ENCODE measurements at places on chromosomes 4 and X. TPM values are rescaled to one million over a fixed set of nuclear protein-coding genes. Genes with fewer than 3 reads are reported as not detected.
A peak's percentile ranks its signal among the peaks of the same experiment; 100 is the strongest.

DNA sequence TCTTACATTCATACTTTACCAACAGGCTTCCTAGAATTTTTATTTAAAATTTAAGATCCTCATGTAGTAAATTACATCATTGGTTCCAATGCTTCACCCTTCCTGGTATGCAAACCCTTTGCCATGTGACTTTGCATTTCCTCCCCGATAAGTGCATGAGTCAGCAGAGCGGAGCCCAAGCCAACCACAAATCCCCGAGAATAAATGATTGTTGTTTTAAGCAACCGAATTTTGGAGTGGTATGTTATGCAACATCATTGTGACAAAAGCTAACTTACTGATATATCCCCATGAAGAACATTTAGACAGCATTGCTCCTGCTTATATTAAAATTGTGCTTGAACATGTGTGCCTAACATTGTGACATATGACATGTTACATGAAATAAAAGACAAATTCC is 199.4 kb upstream of the DDX53 start:
- no peak for DNase-seq

DNA sequence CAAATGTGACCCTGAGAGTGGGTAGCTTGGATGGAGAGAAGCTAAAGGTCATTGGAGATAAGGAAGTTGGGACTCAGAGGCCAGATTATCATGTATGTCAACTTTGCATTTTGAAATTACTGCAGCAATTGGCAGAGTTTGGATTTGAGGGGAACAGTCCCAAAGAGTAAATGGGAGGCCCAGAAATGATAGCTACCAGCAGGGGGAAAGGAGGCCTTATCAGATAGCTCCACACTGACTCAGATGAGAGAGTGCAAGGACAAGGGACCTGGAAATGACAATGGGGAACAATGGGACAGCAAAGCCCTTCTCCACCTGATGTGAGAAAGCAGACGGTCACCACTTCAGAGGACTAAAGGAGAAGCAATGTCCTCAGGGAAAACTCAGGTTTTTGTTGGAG is 201.5 kb upstream of the JADE1 start:
- no peak for DNase-seq

- no peak for DNase-seq
Measured at GRCh38 chr4:156778606-156779005, 193.0 kb downstream of the PDGFC start.

GRCh38 chr4:181323061-181323460 is 920.1 kb upstream of the TENM3 start:
- no peak for DNase-seq

DNA sequence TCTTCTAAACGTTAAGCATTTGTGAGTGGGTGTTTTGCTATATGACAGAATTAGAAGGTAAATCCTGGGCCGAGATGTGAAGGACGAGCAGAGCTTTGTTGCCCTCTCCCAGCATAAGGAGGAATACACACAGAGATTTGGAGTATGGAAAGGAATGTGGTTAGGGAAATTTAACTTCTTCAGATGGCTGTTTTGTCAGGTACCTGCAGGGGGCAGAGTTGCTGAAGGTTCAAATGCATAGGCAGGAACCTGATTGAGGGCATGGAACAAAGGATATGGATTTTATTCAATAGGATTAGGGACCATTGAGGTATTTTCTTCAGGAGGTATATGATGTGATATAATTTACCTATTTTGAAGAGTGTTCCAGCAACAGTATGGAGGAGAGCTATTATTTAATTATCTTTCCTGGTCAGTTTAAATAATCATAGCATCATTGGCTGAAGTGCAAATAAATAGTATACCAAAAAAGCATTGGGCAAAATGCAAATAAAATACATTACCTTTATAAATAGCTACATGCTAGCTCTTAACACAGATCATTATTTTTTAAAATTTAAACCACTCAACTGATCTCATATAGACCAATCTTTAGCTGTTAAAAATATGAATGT is 143.6 kb downstream of the SLIT2 start:
- DNase-seq: peak; percentile 6

DNA sequence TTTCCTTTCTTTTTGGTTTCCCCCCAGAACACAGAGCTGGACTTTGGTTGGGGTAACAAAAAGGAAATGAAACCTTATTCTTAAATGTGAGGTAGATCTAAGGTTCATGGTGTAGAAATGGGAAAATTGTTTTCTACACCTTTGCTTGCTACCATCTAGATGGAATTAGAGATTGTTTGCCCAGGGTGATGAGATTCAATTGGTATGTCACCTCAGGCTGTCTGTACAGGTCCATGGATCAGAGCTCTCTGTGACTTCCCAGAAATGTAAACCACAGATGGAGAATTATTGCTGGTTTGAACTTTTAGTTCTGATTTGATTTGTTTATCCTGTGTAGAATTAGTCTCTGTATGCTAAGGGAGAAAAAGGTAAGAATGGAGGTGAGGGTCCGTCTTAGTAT is 146.7 kb downstream of the PCDH7 start:
- no peak for DNase-seq

GRCh38 chr4:82864336-82864979 is 26.5 kb downstream of the SEC31A start:
- peak; percentile 23 for DNase-seq

- peak; percentile 91 for DNase-seq
Measured at GRCh38 chr4:1726146-1726934, 5.0 kb downstream of the TACC3 start.

DNA sequence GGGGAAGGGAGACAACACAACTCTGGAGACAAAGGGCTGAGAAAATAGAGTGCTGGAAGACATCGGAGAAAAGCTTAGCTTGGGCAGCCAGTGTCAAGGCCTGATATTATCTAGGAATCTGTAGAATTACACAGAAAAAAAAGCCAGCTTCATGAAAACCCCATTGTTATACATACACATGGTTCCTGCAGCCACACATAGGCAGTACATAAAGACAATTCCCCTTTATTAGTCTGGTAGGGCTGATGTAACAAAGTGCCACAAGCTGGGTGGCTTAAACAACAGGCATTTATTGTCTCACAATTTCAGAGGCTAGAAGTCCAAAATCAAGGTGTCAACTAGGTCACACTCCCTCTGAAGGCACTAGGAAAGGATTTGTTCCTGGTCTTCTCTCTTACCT is 503.5 kb downstream of the MID1IP1 start:
- no peak for DNase-seq

GRCh38 chr4:13445841-13446790 is 38.0 kb downstream of the RAB28 start:
- DNase-seq: no peak

DNA sequence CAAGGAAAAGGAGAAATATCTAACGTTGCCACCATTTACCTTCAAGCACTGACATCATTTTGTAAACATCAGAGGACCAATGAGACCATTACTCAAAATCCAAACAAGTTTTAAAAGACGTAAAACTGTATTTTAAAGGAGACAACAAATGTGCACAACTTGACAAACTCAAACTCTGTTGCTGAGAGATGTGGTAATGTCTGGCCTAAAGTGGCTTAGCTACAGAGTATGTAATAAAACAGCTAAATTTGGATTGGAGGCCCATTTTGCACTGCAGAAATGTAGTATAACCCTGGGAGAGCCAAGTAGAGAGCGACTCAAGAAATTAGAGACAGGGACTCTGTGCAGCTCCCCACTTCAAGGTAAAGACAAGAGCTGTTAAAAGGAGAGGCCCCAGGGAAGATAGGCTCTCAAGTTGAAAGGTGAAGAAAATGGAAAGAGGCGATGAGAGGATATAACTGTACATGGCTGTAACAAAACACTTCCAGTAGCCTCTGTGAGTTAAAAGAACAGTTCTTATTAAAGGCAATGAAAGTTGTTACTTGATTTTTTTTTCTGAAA is 20.3 kb downstream of the UNC5C start:
- no peak for DNase-seq

DNA sequence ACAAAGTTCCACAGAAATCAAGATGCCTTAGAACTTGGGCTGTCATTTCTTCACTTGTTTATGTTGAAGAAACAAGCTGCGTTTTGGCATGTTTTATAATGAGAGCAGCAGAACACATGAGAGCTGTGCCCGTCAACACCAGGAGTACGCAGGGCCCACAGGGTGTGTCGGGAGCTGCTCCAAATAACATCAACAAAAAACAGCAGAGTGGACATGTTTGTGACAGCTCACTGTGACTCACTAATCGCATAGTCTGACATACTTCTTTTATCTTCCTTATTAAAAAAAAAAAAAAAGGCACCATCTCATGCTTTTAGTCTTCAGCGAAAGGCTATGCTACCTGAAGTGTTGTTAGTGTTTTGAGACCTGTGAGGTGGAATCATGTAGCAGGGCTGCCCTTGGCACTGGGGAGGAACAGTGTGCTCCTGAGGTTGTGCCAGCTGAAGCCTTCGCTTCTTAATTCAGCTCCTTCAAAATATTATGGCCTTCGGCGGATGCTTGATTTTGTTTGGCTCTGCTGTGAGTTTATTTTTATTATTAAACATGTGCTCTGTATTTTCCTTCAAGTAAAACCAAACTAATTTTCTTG is 32.8 kb downstream of the FHDC1 start:
- no peak for DNase-seq

DNA sequence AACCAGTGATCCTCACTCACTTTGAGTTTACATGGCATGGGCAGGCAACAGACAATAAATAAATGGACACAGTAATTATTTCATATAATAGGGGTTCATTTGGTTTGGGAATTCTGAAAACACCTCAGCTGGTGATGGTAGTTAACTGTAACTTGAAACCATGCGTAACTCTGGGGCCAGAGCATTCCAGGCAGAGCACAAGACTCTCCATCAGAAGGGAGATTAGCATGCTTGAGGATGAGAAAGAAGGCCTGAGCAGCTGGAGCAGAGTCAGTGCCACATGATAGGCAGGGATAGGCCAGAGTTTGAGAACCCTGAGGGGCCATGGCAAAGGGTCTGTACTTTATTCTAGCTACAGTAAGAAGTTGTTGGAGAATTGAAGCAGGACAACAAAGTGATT is 56.3 kb upstream of the CXCL8 start:
- DNase-seq: no peak

DNA sequence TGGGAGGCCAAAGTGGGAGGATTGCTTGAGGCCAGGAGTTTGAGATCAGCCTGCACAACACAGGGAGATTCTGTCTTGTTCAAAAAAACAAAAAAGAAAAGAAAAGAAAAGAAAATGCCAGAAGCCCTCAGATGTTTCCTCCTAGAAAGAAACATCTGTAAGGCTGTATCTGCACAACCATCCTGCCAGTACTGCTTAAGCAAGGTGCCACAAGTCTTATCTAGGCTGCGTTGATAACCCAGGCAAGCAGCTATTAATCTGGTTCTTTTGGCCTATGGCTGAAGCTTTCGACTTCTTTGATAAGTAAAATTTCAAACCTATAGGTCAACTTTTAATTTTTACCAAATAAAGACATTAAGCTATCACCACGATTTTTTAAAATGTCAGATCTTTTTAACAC is 3.1 kb downstream of the COX18 start:
- no peak for DNase-seq

- DNase-seq: no peak
Measured at GRCh38 chrX:128634754-128635153, 582.6 kb upstream of the ACTRT1 start.

GRCh38 chr4:39609454-39609931 is 29.2 kb downstream of the SMIM14 start:
- DNase-seq: peak; percentile 13

- no peak for DNase-seq
Measured at GRCh38 chr4:17646693-17647092, 32.3 kb downstream of the MED28 start.

- no peak for DNase-seq
Measured at GRCh38 chr4:164783976-164784375, 30.0 kb downstream of the SMIM31 start.

The SLC9B1 gene
- total RNA-seq: 3.4 TPM

The KLF8 gene
- total RNA-seq: 5.0 TPM

The RBM3 gene
- total RNA-seq: 225 TPM

The PIR gene
- total RNA-seq: 0.86 TPM

The RAPGEF2 gene
- total RNA-seq: 21.3 TPM

The PCGF3 gene
- 31.5 TPM for total RNA-seq

The PASD1 gene
- not detected for total RNA-seq

The NDP gene
- not detected for total RNA-seq

The DCAF8L2 gene
- not detected for total RNA-seq

The CFAP99 gene
- total RNA-seq: not detected

The ZNF711 gene
- total RNA-seq: 4.6 TPM

The ODAM gene
- not detected for total RNA-seq
